ENCODE measurements at places on chromosomes 1 and 21.

GRCh38 chr21:33078907-33079582 is 9.1 kb downstream of the OLIG1 start:
- DNase-seq: no peak

GRCh38 chr1:1055841-1056736 is 18.0 kb downstream of the RNF223 start:
- DNase-seq: no peak

DNA sequence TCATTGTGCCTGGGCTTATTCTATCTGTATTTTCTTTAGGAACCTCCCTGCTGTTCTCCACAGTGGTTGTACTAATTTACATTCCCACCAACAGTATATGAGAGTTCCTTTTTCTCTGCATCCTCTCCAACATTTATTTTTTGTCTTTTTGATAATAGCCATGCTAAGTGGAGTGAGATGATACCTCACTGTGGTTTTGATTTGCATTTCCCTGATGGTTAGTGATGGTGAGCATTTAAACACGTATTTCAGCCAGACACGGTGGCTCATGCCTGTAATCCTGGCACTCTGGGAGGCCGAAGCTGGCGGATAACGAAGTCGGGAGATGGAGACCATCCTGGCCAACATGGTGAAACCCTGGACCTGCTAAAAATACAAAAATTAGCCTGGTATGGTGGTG is 57.9 kb downstream of the SLAMF6 start:
- DNase-seq: no peak

DNA sequence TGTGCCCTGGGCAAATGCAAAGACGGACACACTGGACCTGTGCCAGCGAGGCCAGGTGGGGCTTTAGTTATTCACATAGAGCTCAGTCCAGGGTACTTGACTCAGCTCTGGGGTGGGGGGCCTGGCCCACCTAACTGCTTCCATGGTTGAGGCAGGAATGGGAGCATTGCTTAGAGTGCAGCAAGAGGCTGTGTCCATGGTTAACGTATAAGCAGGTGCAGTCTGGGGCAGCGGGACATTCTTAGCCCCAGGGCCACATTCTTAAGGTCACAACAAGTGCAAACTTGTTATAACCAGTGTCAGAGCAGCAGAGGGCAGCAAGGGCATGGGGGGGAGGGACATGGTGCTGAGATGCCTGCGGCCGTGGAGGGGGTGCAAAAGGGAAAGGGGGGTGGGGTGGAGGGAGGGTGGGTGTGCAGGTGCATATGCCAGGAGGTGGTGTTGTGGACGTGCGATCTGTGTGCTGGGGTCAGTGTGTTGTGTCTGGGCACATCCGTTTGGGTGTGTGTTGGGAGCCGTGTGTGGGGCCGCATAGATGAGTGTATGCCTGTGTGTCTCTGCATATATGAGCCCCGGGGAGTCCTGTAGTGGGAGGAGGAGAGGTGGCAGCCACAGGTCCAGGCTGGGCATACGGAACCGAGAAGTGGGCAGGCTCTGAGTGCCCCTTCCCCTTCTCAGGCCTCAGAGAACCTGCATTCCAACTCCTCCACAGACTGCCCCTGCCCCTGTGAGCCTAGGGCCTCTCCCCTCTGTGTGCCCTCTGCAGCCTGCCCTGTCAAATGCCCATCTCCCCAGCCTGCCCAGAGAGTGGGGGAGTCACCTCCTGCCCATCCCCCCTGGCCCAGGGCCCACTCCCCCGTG is 8.4 kb downstream of the KCNJ10 start:
- no peak for DNase-seq

- no peak for DNase-seq
Observed at GRCh38 chr1:52153010-52153409, 11.1 kb downstream of the ZFYVE9 start.

DNA sequence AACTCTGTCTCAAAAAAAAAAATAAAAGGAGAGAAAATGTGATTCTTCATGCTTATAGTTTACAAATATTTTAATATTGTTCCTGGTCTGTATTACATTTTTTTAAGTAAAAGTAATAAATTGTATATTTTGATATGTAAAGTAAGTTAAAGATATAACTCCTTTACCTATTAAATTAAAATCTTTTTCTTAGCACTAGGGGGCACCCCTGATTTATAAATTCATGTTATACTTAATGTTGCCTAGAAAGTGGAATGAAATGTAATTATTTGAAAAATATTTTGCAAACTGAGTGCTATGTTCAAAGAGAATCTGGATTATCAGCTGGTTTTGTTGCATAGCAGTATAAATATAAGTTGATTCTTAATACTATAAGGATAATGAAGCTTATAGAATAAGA is 49.2 kb downstream of the RALGPS2 start:
- no peak for DNase-seq

DNA sequence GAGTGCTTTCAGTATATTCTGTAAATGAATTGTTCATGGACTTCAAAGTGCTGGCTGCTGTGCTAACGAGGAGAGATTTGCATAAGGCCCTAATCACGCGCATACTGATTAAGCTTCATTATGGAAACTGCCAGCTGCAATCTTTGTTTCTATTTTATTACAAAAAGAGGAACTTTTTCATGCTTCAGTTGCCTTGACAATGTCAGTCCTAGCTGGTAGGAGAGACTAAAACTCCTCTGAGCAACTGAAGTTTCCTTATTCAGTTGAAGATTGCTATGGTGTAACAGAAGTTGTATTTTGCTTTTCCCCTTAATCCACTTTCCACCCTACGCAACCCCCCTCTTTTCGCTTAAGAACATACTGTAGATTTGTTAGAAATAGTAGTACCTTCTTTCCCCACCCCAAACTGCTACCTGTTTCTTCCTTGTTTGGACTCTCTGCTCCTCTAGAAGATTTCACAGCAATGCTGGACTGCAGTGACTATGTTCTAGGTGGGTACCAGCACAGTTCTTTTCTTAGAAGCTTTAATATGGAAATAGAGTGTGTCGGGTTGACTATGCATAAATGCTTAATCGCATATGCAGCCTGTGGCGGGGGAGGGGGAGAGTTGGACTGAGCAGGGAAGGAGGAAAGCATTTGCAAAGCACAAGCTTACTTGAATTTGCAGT is 108.3 kb downstream of the POU2F1 start:
- no peak for DNase-seq

DNA sequence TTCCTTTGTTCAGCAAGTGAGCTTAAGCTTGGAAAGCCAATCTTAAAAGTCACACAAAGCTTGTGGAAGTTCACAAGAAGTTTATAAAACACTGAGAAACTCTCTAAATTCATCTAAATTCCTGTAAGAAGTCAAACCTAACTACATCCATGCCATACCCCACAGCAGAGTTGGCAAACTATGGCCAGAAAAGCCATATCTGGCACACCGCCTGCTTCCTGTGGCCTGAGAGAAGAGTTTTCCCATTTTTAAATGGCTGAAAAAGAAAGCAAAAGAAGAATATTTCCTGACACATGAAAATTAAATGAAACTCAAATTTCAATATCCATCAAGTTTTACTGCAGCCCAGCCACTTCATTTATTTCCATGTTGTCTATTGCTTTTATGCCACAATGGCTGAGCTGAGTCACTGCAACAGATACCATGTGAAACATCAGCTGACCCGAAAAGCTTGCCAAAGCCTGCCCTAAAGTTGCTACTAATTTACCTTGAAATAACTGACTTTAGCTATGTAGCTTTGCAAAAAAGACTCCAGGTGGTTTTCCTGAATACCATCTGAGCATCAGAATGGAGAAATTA is 237.1 kb downstream of the SLC45A1 start:
- DNase-seq: no peak

- no peak for DNase-seq
Observed at GRCh38 chr1:4394366-4394765, 260.0 kb upstream of the AJAP1 start.

GRCh38 chr1:238675221-238675620 is 711.1 kb upstream of the CHRM3 start:
- DNase-seq: no peak

- no peak for DNase-seq
Observed at GRCh38 chr1:116356673-116357072, 16.4 kb upstream of the ATP1A1 start.

GRCh38 chr1:117967477-117967876 is 37.9 kb downstream of the WDR3 start:
- DNase-seq: no peak

DNA sequence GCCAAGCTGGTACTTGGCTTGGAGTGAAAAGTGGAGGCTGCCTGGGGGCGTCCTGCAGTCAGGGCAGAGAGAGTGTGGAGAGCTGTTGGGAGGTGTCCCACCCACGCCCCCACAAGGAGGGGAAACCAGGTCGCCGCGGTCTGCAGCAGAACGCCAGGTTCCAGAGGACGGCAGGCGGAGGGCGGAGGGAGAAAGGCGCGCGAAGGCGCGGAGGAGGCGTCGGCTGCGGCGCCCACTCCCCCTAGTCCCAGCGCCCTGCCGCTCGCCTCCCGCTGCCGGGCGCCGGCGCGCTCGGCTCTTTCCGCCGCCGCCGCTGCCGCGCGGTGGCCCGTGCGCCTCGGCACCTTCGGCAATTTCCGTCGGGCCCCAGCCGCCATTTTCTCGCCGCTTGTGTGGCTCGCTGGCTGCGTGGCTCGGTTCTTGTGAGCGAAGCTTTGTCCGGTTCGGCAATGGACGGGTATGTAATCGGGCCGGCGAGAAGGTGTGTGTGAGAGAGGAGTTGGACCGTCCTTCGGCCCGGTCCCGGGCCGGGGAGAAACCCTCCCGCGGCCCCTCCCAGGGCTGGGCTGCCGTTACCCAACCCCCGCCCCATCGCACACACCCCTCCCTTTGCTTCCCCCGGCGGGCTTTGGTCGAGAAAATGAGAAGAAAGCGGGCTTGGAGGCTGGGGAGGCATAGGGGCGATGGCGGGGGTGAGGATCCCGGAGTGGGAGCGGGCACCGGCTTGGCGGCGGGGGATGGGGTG is at the start of gene PTBP2:
PTBP2 (plus strand) TSS at position 369 of the 745 bp plus-strand sequence; CDS start at position 450, 81 bp downstream.
- DNase-seq: peak; percentile 16

GRCh38 chr1:151680391-151680790 is 36.2 kb downstream of the CELF3 start:
- DNase-seq: no peak

DNA sequence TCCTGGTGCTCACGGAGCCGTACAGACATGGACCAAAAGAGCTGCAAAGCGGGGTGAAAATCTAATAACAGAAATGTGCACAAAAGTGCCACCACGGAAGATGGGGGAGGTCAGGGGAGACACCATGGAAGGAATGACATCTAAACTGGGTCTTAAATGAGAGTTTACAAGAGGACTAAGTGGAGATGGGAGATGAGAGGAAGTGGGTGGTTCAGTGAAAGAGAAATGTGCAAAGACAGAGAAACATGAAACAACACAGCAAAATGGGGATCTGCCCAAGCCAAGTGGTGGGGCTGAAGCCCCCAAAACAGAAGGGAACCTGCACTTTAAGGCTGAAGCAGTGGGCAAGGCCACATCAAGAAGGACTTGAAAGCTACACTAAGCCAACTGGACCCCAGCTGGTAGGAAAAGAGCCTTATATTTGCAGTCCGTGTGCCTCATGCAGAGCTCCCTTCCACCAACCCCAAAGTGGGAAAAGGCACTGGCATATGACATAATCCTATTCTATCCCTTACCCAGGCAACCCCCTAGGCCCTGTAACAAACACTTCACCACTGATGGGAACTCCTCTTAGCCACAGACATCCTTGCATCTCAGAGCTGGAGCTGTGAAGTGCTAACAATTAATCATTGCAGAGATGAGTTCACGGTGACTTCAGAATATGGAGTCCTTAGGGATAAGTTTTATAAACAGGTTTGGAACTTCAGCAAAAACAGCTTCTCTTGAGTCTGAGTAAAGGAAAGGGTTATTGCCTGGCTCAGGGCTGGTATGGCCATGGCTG is 198.6 kb upstream of the EDN2 start:
- DNase-seq: no peak

- DNase-seq: no peak
Observed at GRCh38 chr1:209430821-209431259, 152.7 kb upstream of the CAMK1G start.

DNA sequence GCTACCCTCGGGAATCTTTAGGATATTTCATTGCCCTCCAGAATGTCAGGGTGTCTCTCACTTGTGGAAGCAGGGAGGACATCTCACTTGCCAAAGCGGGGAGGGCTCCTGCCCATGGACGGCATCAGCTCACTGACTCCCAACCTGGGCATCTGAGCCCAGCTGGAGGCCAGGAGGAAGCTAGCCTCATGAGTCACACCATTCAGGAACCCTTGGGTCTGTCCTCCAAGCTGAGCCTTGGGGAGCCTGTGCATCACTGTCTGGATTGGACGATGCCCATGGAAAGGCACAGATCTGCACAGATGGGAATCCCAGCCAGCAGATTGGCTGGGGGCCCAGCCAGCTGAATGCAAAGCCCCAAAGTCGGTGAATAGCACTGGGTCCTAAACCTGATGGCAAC is 25.2 kb downstream of the WNT3A start:
- DNase-seq: no peak

DNA sequence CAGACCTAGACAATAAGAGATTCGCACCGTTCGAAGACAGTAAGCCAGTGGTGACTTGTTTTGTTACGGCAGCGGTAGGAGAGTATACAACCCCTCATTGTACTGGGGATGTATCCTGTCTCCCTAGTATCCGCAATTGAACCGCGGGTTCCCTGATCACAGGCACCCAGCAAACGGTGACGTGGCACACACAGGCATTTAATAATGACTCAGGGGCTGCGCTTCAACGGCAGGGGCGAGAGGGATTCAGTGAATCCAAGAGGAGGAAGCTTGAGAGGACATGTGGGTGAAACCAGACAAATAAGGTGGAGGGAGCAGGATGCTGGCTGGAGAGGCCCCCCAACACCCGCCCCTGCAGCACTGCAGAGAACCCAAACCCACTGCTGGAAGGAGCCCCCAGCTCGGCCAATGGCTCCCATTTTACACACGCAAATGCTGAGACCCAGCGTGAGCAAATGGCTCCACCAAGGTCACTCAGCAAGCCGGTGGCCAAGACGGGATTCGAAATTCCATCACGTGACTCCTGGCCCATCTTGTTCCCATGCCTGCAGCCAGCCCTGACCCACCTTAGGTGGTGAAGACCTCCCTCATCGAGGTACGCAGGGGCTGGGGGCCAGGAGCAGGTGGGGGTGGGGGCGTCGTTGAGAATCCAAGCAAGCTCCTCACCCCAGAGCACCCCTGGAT is 149.9 kb downstream of the SYF2 start:
- DNase-seq: no peak

DNA sequence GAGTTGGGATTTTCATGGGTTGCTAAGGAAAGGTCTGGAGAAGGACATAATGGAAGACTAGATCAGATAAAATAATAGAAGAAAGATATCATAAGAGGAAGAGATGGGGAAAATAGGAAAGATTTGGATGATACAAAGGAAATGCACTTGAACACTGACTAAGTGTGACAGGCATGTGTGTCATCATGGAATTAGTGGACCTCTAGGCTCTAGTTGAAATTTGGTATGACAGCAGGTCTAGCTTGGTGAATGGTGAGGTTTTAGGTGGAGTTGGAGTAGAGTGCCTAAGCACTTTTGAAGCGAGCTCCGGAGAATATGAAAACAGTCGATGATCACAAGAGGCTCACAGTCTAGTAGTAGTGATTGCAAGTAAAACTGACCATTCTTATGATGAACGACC is 73.0 kb upstream of the PTGS2 start:
- no peak for DNase-seq
